Renal pelvis (tissue), 12 donors: ENCODE measurements at places on chromosomes 1 and 21. TPM values are rescaled to one million over a fixed set of nuclear protein-coding genes. Genes with fewer than 3 reads are reported as not detected.

SIK1 gene
- polyA plus RNA-seq = 1.1 TPM

LCE1F gene
- not detected for polyA plus RNA-seq

DNA sequence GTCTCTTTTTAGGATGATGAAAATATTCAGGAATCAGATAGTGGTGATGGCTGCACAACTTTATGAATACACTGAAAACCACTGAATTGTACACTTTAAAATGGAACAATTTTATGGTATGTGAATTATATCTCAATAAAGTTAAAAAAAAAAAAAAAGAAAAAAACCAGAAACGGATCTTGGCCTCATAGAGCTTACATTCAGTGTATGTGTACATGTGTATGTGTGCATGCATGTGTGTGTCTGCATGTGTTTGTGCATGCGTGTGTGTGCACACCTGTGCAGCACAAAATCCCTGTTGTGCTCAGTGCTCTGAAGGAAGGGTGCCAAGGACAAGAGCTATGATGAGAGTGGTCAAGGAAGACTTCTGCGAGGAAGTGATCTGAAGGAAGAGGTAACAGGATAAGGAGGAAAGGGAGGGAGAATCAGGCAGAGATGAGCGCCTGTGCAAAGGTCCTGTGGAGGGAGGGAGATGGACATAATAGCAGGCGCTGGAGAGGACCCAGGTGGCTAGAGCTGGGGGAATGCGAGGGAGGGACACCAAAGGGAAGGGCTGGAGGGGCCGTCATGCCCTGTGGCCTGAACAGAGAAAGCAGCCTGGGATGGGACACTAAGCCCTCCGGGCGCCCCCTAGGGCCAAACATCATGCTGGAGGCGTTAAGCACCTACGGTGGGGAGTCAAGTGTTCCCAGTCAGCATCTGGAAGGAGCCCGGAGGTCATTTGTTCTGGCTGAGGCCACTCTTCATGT is 25.2 kb downstream of the NKAIN1 start:
- no peak for DNase-seq

GRCh38 chr1:2322065-2322571 is 69.2 kb downstream of the MORN1 start:
- peak; percentile 94 for DNase-seq

GRCh38 chr1:215263636-215264035 is 181.1 kb downstream of the KCNK2 start:
- no peak for DNase-seq

DNA sequence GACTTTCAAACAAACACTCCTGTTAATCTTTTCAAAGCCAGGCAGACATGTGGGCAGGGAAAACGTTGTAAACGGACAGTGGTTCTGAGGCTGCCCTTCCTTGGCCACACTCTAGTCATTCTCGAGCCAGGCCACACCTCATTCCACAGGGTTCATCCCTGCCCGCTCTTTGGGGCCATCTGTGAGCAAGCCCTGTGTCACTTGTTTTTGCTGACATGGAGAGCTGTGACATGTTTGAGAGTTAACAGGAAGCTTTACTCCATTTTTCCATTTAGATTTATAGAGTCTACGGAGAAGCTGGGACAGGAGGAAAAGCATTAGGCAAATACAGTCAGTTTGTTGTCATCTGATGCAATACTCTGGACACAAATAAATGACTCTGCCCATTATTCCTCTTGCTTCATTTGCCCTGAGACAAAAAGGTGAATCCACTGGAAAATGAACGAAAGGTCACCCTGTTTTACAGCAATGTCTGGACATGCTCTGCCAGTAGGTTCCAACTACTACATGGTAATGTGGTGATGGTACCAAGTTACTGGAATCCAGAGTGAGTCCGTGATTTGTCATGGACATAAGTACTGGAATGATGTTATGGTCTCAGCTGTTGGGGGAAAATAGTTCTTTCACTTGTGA is 126.9 kb downstream of the CLIC6 start:
- no peak for DNase-seq
